ENCODE measurements at places on chromosomes 4 and X.
A peak's percentile ranks its signal among the peaks of the same experiment; 100 is the strongest.

GRCh38 chr4:24693636-24694035, 101.7 kb upstream of the SOD3 start:
- no peak for DNase-seq

- no peak for DNase-seq
Observed at GRCh38 chr4:78766026-78766425, 10.1 kb upstream of the BMP2K start.

DNA sequence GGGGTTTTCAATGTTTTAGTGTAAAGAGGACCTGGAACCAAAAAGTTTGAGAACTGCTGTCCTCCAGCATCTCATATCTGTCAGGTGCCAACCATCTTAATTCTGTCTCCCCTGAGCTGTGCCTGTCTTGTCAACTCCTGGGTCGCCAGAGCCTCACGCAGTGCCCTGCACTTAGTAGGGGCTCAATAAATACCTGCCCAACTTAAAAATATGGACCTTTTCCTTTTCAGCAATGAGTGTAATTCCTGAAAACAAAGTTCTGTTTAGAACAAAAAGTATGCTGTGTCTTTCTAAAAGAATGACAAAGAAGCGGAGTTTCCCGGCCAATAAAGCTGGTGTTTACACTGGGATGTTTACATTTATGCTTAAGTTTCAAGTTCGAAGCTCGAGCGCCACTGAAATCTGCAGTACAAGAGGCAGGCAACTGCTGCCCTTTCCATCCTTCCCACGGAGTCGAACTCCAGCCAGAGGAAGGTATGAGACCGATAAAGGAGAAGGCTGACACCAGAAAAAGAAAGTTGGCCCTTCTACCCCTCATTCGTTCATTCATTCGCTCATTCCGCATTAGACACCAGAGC, 1.1 kb upstream of the HTATSF1 start:
- no peak for DNase-seq

DNA sequence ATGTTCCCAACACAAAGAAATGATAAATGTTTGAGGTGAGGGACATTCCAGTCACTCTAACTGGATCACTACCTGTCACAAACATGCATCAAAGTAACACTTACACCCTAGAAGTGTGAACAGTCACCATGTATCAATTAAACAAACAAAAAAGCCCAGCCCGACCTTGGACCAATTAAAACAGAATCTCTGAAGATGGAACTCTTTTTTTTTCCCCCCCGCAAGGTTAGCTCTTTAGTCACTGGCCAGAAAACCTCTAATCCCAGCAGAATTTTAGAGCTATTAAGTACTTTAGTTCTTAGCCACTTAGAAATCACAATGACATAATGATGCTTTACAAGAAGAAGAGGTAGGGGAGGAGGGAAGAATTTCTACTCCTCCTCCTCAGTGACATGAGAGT, 154.5 kb downstream of the PALLD start:
- no peak for DNase-seq

DNA sequence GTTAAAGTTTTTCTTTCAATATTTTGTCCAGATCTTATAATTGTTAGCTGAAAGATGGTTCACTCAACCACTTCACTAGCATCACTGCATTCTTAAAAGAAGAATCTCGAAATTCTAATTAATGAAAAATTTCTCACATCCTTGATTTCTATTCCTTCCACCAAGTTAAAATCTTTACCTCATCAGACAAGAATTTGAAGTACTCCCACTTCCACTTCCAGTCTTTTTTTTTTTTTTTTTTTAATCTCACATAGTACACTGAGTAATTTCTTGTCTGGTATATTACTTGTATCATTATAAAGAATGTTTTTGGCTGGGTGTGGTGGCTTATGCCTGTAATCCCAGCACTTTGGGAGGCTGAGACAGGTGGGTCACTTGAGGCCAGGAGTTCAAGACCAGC, 73.2 kb downstream of the FBXW7 start:
- no peak for DNase-seq

- DNase-seq: no peak
Observed at GRCh38 chrX:95441836-95442235, 1242.8 kb upstream of the DIAPH2 start.

DNA sequence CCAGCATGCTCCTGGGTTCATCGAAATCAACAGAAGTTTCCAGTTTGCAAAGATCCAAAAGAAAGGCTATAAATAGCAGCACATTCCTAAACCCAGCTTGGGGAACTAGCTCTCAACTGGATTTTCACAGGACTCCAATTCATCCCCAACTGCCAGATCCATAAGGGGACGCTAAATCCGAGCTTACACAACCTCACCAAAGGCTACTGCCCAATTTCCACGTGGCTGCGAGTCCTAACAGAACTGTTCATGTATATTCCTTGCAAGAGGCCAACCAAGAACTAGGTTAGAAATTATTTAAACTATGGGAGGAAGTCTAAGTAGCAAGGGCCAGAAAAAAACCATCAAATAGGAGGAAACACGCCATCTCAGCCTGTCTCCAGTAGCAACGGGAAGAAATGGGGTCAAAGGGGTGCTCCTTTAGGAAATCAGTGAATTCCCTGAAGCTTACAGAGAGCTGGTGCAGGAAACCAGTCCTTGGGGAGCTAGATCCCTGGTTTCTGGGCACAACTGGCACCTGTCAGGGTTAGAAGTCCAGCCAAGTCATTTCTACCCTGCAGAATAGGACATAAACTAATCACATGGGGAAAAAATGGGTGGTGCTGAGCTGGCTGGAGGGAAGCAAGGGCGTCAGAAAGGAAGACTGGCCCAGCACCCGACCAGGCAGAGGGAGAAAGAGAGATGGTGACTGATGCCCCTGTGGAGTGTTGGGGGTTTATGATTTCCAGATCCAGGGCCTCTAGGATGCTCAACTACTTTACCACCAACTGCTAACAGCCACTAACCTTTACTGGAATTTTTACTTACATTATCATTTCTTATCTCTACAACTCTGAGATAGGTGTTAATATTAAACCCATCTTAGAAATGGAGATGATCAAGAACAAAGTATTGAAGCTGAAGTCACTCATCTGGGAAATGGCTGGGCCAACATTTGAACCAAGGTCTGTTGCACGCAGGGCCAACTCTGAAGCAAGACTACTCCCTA, 20.5 kb downstream of the RELL1 start:
- DNase-seq: no peak

GRCh38 chr4:55175779-55176231, 50.4 kb upstream of the KDR start:
- DNase-seq: no peak

DNA sequence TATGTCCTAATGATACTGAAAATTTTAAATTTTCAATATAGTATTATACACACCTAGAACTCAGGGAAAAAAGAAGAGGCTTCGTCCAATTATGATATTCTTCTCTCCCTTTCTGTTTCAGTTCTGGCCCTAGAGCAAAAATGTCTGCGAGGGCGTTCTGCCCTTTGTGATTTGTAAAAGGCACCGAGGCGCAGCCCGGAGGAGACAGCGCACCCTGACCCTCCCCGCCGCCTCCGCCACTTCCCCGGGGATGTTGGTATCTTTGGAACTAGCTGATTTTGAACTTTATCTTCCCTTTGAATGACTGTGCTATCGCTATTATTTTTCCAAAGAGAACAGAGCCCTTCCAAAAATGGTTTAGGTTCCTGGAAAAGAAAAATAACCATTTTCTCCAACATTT, 173.2 kb upstream of the FAM9B start:
- DNase-seq: no peak

GRCh38 chrX:39310891-39311290, 509.6 kb downstream of the MID1IP1 start:
- DNase-seq: no peak

DNA sequence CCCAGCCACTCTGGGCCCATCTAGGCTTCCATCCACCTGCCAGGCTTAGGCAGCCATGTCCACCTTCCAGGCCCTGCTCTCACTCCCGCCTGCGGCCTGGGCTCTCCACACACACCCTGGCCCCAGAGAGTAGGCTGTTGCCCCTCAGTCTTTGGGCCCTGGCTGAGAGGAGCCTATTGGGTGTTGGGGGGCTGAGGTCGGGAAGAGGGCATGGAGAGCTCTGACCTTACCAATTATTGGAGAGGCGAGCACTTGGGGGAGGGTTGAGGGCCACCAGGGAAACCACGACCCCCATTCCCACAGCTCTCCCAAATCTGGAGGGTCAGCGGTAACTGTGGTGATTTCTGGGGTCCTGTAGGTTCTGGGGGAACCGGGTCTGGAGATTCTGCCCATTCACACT, 38.2 kb downstream of the HTRA3 start:
- no peak for DNase-seq

- no peak for DNase-seq
Observed at GRCh38 chr4:1523907-1524636, 117.8 kb upstream of the NKX1-1 start.

- DNase-seq: no peak
Observed at GRCh38 chr4:183831026-183831446, 74.1 kb upstream of the STOX2 start.

DNA sequence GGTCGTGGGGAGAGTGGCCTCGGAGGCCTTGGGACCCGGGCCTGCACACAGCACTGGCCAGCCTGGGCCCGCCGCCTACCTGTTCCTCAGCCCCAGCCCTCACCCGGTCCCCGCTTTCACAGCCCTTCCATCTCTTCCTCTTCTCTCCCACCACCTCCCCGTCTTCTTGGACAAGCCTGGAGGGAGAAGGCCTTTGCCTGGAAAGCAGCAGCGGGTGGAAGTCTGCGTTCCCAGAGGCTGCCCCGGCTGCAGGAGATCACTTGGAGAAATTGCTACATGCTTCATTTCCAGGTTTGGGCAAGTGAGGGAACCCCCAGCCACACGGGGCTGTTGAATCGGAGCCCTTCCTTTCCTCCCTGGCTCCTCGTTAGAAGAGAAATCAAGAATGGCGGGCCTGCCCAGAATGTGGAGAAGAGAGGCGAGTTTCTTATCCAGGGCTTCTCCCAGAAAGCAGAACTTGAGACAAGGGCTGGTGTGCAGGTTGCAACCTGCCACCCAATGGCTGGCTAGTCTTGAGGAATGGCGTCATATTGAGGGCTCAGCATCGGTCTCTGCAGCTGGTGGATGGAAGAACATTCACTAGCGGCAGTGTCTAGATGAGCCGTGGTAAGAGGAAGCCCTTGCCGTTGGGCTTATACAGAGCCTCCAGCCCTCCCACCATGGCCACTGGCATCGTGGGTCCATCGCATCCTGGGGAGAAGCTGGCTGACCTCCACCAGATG, 1.2 kb upstream of the PDZD4 start:
- DNase-seq: no peak

GRCh38 chr4:121252224-121252806, 88.2 kb upstream of the TNIP3 start:
- peak; percentile 68 for DNase-seq

DNA sequence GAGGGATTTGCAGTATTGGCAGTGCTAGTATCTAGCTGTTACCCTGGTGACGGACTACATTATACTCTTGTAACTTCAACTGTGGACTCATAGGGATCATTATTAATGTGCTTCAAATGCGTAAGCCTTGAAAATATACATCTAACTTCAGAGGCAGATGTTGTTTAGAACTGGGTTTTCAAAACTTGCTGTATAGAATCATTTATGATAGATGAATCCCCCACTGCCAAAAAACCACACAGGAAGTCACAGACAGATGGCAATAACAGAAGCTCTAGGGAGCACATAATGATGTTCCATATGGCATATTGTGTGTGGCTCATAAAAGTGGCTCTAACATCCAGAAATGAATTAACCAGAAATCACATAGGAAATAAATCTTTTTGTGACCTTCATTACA, 62.3 kb upstream of the RELL1 start:
- DNase-seq: no peak

DNA sequence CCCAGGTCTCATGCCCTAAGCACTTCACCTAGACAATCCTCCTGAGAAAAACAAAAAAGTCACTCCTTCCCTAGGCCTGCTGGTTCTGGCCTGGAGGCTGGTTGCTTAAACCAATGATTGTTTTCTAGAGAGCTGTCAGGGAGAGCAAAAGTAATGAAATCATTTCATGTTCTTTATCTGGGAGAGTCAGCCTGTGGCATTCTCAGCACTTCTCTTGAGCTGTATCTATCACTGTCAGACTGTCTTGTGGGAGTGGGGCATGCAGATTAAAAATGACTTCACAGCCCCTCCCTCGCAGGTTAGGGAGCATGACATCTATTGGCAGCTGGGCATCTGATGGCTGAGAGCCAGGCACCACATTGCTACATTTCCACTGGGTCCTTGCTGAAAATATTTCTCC, 20.4 kb upstream of the TMEM154 start:
- DNase-seq: no peak

- no peak for DNase-seq
Observed at GRCh38 chr4:38831653-38832052, 25.0 kb downstream of the TLR6 start.

DNA sequence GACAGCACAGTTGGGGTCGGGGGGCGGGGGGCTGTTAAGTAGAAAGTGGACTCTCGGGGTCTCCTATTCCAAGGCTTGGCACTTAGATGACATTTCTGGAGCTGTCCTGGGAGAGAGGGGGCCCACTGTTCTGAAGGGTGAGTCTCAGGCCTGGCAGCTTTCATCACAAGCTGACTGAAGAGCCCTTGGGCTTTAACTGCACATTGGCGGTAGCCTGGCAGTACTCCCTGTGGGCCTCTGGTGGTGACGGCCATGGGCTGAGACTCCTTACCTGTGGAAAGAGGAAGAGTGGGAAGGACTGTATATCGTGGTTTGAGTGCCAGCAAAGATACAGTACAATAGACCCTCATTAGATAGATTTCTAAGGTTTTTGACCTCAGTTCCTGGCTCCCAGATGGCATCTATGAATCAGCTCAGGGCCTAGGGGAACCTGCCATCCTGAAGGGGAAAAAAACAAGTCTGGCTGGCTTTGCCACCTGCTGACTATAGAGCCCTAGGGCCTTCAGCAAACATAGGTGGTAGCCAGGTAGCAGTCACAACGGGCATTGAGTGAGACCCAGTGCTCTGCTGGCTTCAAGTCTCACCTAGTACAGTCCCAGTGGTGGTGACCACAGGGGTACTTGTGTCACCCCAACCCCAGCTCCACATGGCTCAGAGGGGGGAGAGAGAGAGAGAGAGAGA, 87.9 kb downstream of the ANKRD17 start:
- DNase-seq: no peak

GRCh38 chr4:76641351-76641750, 206.3 kb downstream of the SHROOM3 start:
- no peak for DNase-seq

GRCh38 chr4:185787926-185788679, 23.9 kb downstream of the SORBS2 start:
- no peak for DNase-seq

- no peak for DNase-seq
Observed at GRCh38 chrX:40132751-40133150, 35.0 kb upstream of the BCOR start.

- no peak for DNase-seq
Observed at GRCh38 chrX:113726466-113726865, 857.4 kb upstream of the HTR2C start.

- no peak for DNase-seq
Observed at GRCh38 chr4:91471280-91471679, 832.5 kb upstream of the GRID2 start.

- peak; percentile 32 for DNase-seq
Observed at GRCh38 chrX:30910124-30910860, 21.2 kb upstream of the TAB3 start.

DNA sequence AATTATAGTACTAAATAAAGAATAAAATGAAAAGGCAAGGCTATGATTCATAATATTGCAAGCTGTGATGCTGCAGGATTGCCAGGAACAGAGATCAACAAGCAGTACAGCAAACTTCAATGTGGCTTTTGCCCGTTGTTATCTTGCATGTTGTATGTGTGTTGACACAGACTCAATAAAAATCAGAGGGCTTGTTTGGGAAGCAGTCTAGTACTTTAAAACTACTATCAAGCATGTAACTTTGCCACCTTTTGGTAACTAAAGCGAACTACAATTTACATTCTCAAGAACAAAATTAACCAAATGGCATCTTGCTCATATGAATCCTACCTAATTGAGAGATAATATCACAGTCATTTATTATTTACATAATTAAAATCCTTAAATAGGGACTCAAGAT, 79.8 kb upstream of the GPM6A start:
- DNase-seq: no peak
